ENCODE measurements at places on chromosomes 4 and X.

- DNase-seq, result peak; percentile 62
Measured at GRCh38 chrX:129534816-129535578, 5.1 kb upstream of the OCRL start.

DNA sequence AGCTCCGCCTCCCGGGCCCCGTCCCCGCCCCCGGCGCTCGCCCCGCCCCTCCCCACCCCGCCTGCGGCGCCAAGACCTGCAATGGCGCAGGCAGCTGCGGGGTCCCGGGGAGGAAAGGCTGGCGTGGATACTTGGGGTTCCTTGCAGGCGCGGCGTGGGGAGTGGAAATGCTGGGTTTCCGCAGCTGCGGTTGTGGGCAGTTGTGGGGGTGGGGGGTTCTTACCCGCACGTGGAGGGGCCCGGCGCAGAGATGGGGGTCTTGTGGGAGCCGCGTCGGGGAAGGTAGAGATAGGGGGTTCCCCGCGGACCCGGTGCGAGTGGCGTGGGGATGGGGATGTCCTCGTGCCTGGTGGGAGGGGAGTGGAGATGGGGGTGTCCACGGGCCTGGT is 680 bp upstream of the ASMTL start:
- DNase-seq, result no peak

DNA sequence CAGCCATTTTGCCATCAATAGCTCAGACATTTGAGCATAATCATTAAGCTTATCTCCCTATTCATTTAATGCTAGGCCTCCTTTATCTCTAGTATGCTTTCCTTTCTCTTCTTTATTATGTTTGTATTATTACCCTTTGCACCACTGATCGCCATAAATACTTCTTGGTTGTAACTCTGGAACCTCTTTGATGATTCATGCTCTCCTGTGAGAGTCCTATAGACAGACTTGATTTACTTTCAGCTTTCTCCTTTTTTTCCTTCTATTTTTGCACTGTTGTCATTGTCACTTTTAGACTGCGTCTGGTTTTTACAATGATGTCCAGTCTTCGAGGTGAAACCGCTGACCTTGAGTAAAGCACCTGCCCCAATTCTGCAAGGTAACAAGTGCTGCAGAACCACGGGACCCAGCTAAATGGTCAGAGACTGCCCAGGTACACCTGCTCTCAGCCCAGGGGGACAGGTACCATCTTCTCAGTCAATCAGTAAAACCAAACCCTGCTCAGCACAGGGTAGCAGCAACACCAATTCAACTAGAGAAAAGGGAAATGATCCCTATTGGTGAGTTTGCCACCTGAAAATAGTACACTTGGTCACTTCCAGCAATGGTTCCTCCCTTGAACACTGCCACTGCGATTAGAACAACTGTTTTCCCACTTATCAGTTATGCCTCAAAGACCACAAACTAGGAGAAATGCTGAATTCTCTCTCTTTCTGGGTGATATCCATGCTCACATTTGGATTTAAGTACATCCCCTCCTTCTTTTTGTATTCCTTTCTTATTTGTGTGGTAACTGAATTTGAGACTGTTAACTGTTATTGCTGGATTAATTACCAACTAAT is 125.1 kb downstream of the MAML3 start:
- no peak for DNase-seq

DNA sequence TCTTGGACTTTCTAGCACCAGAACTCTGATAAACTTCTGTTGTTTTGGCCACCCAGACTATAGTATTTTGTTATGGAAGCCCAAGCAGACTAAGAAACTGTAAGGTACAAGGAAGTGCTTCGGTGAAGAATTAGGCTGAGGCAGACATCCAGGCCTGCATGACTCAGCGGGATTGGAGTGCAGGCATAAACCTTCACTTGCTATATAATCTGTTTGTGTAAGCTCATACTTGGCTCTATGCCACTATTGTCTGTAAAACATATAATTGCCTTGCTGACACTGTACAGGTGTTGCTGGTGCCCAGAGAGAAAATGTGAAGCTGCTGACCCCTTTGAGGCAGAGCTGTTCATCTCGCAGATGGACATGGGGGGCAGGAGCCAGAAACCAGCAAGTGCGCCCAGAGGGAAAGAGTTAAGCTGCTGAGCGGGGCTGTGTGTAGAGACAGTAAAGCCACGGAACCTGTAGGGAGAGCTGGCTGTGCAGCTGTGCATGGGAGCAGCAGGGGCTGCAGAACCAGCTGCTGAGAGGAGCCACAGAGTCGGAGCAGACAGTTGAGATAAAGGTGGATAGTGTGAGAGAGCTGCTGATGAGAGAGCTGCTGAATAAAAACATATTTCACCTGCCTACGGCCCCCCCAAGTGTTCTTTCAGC is 96.2 kb downstream of the RBM46 start:
- no peak for DNase-seq

DNA sequence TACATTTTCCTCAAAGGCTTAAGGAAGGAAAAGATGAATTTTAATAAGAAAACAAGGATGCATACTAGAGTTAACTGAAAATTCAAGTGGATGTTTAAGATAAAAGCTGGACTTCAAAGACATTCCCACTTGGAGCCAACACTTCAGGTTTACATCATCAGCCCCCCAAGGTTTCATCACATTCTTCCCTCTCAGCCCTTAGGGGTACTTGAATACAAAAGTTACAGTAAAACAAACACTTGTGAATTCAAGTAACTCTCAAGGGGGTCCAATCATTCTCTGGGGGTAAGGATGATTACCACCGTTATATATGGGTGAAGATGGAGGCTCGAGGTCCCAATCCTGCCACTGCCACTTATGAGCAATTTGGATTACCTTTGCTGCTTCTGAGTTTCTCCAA is 36.1 kb downstream of the STARD8 start:
- no peak for DNase-seq

DNA sequence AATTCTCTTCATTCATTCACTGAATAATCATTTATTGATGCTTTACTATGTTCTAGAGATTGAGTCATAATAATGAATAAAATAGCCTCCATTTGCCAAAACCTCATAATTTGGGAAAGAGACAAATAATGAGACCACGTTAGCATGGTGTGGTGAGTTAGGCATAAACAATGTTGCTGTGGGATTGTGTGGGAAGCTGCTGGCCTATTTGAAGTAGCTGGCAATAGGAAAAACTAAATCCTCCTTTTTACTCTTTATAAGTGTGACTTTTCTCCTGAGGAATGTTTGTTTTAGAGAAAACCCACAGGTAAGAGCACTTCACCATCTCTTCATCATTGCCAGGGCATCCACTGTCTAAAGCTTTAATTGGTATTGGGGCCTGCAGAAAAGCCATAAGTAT is 95.3 kb downstream of the AREG start:
- peak; percentile 58 for DNase-seq

DNA sequence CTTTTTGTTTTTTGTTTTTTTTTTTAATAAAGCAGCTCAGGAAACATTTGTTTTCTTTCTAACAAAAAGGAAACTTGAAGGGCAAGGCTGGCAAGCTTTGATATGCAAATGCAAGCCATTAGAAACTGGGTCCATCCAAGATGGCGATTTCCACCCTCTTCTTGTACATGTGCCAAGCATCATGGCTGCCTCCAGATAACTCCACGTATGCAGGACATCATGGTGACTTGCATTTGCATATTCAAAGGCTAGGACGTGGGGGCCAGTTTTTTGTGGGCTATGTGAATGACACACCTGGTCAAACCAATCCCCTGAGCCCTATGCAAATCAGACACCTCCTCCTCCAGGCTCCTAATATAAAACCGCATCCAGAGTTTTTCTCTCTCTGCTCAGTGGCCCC is 692.6 kb downstream of the FAM133A start:
- DNase-seq, result no peak

GRCh38 chr4:138003248-138003647 is 238.9 kb downstream of the SLC7A11 start:
- DNase-seq, result peak; percentile 44

DNA sequence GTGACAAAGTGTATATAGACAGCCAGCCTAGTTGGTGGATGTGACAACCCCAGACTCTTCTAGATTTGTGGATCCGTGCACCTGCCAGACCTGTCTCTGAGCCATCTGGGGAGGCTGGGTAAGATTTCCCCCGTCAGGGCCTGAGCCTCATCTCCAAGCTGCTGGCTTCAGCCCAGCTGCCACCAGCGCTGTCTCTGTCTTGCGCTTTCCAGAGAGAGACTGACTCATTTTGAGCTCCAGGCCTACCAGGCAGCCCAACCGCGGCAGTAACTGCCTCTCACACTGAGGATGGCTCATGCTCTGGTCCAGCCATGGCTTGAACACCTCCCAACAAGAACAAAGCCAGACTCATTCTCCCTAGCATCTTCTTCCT is 26.4 kb downstream of the NOP14 start:
- DNase-seq, result peak; percentile 75

- DNase-seq, result no peak
Measured at GRCh38 chr4:63275491-63275890, 1133.8 kb downstream of the TECRL start.

GRCh38 chrX:148416142-148416541 is 84.3 kb upstream of the AFF2 start:
- DNase-seq, result no peak

- no peak for DNase-seq
Measured at GRCh38 chr4:27017623-27018022, 157.0 kb downstream of the STIM2 start.

- no peak for DNase-seq
Measured at GRCh38 chr4:15992167-15992485, 29.2 kb upstream of the FGFBP2 start.

GRCh38 chr4:89184407-89184806 is 73.1 kb downstream of the TIGD2 start:
- no peak for DNase-seq

GRCh38 chr4:133801883-133802282 is 399.7 kb downstream of the PABPC4L start:
- DNase-seq, result no peak

DNA sequence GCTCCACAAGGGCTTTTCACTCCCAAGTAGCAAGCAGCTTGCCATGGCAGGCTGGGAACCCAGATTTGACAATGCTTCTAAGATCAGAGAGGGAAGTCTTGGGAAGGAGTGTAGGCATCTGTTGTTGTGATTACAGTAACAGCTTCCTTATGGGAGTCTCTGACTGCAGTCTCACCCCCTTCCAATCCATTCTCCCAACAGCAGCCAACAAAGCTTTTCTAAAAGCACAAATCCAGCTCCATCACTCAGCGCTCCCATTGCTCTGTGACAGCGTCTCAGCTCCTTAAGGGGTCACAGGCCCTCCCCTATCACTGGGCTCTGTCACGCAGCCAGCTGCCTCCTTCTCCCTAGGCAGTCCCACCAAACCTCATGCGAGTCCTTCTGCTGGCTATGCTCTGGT is 7.1 kb downstream of the IGFBP7 start:
- peak; percentile 69 for DNase-seq

DNA sequence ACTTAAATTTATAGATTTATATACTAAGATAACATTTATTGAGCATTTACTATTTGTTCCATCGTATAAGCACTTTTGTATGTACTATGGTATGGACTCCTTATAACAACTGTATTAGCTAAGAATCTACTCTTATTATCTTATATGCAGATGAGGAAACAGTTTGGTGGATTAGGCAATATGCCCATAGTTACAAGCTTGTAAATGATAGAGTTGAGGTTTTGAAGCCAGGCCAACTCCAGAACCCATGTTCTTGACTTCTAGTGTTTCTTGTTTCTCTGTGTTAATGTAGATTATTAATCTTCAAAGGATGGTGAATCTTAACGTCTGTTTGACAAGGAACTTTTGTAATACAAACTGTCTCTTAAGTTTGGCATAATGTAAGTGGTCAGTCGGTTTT is 71.3 kb downstream of the STIM2 start:
- DNase-seq, result no peak

GRCh38 chr4:51906167-51906958 is 63.4 kb downstream of the DCUN1D4 start:
- DNase-seq, result no peak

GRCh38 chr4:156609421-156609820 is 362.2 kb downstream of the PDGFC start:
- DNase-seq, result no peak

- no peak for DNase-seq
Measured at GRCh38 chr4:123846561-123846960, 450.0 kb downstream of the SPRY1 start.

DNA sequence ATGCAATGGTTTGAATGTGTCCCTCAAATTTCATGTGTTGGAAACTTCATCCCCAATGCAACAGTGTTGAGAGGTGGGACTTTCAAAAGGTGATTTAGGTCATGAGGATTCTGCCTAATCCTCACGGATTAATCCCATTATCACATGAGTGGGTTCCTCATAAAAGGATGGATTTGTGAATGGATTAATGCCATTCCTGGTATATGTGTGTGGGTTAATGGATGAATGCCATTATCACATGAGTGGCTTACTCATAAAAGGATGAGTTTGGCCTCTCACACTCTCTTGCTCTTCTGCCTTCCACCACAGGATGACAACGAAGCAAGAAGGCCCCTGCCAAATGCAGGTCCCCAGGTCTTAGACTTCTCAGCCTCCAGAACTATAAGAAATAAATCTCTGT is 30.5 kb upstream of the NEUROG2 start:
- no peak for DNase-seq

GRCh38 chrX:24271262-24271661 is 42.6 kb downstream of the SUPT20HL2 start:
- DNase-seq, result no peak

DNA sequence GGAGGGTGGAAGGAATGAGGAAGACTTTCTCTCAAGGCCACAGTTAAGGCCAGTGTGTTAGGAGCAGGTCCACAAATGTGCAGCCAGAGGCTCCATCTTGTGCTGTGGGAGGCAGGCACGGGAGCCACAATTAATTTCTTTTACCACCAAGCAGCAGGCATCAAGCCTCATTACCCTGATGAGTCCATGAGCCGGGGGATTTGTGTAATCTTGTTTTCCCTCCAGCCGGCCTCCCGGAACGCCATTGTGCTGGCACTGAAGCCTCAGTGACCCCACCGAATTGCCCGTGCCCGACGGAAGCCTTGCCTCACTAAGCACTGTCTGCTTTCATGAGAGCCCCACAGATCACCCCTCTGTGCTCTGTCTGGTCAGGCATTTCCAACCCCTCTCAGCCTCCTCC is 154.7 kb upstream of the STX18 start:
- no peak for DNase-seq

- no peak for DNase-seq
Measured at GRCh38 chr4:94339779-94340178, 2.9 kb downstream of the HPGDS start.

- no peak for DNase-seq
Measured at GRCh38 chr4:73895201-73896175, 26.3 kb downstream of the CXCL1 start.

- peak; percentile 51 for DNase-seq
Measured at GRCh38 chr4:156598138-156598681, 373.4 kb downstream of the PDGFC start.

GRCh38 chr4:180799798-180800197 is 1443.4 kb upstream of the TENM3 start:
- DNase-seq, result no peak

DNA sequence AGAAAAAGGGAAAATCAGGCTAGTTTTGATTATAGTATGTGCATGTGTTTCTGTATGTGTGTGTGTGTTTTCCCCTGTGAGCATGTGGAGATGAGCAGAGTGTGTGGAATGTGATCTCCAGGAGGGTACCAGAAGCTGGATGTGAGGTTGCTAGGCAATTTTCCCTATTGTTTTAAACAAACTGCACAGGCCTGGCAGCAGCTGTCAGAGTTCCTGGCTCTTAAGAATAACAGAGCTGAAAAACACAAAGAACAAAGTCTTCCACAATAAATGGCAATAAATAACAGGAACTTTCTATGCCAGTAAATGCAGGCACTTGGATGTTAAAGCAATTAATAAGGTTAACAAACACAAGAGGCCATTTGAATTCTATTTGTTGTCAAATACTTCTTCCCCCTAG is 344.6 kb upstream of the CTSO start:
- peak; percentile 95 for DNase-seq

GRCh38 chr4:176794151-176794550 is 1.4 kb upstream of the VEGFC start:
- peak; percentile 96 for DNase-seq

GRCh38 chrX:21658746-21659145 is 616 bp upstream of the KLHL34 start:
- DNase-seq, result no peak

Measured in EH (cell line).